Stimulated activated CD8-positive, alpha-beta memory T cell treated with anti-CD3 and anti-CD28 coated beads, Interleukin-12 subunit alpha, Interleukin-12 subunit beta, amount 100 ng/mL, for 4 hours (primary cell): ENCODE measurements at places on chromosomes 1 and 21.

GRCh38 chr1:15571266-15571665 lies 13.6 kb downstream of the AGMAT start:
- DNase-seq = no peak

DNA sequence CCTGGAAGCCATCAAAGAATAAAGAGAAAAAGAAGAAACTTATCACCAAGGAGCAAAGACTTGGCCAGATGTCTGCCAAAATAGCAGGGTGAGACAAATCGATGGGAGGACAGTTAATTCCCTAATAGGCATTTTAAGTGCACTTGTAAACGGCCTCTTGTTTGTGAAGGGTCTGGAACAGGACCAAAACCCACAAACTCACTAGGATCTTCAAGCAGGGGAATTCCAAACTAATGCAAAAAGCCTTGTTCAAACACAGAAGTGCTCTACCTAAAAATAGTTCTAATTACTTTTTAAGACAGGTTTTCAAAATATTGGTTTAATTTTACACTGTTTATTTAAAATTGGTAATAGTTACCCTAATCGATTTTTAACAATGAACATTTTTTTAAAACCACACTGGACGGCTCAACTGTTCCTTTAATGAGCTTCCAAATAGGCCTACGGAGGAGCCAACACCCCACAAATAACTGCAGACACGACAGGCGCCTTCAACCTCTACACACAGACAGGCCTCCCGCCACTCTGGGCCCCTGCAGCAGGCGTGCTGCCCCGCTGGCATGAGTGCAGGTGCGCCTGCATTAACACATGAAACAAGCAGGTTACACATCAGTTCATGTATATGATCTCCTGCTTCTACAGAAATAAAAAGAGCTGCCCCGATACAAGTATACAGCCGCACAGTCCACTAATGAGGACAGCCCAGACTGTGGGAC lies 15.8 kb downstream of the UBE2G2 start:
- DNase-seq = no peak

DNA sequence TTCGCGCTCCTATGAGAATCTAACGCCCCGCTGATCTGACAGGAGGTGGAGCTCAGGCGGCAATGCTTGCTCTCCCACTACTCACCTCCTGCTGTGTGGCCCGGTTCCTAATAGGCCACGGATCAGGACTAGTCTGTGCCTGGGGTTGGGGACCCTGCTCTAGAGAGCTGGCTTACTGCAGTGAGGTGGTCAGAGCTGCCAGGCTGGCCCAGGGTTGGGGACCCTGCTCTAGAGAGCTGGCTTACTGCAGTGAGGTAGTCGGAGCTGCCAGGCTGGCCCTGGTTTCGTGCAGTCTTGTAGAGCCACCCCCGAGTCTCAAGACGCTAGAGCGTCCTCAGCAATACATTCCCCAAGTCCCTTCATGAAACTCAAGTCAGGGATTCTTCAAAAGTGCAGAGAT lies 27.5 kb downstream of the SLC37A1 start:
- no peak for DNase-seq

DNA sequence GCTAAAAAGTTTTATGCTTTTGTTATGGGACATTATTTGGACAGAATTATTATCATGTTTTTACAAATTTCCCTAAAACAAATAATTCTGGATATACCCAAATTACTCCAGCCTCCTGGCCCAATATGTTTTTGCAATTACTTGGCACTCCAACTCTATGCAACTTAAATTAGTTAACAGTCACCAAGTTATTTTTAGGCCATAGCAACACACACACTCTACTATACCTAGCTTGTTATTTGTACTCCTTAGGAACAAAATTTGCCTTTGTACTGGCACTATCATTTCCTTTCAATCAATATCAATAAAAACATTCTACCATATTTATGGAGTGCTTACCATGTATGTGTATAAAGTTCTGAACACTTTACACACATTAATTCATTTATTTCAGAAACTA lies 7.7 kb downstream of the DUSP10 start:
- DNase-seq = no peak

GRCh38 chr1:85584923-85585322 lies 4.4 kb downstream of the CCN1 start:
- no peak for DNase-seq
